ENCODE measurements at places on chromosomes 7 and 10.

DNA sequence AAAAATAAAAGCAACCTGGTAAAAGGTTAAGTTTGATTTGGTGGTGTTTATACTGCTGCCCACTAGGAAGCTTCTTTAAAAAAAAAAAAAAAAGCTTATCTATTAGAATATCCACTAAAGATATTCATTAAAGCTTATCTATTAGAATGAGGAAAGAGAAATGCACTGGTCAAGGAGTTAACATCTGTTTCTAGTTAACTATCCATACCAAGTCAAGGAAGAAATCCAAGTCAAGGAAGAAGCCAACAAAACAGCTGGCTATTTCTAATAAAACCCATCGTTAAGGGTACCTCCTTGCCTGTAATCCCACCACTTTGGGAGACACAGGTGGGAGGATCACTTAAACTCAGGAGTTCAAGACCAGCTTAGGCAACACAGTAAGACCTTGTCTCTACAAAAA, 82.6 kb downstream of the JMJD1C start:
- no peak for DNase-seq

DNA sequence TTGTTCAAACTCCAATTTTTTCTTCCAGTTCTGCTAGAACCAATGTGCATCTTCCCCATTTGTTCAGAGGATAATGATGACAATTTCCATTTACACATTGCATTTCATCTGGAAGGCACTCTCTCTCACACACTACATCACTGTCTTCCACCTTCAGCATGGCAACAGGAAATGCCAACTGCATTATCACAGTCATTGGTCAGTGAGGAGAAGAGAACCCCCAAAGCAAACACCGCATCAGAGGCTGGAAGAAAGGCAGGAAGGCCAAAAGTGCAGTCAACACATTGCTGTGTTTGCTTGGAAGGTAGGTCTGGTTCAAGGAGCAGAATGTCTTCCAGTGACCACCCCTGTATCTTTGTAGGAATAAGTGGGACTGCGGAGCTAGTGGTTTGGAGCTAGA, 192.2 kb upstream of the RHOBTB1 start:
- DNase-seq = no peak

- no peak for DNase-seq
Measured at GRCh38 chr7:75599244-75599781, 107.2 kb downstream of the SPDYE5 start.

- DNase-seq = no peak
Measured at GRCh38 chr7:27418541-27418940, 175.9 kb downstream of the EVX1 start.

- no peak for DNase-seq
Measured at GRCh38 chr7:141478845-141479244, 72.4 kb upstream of the AGK start.

DNA sequence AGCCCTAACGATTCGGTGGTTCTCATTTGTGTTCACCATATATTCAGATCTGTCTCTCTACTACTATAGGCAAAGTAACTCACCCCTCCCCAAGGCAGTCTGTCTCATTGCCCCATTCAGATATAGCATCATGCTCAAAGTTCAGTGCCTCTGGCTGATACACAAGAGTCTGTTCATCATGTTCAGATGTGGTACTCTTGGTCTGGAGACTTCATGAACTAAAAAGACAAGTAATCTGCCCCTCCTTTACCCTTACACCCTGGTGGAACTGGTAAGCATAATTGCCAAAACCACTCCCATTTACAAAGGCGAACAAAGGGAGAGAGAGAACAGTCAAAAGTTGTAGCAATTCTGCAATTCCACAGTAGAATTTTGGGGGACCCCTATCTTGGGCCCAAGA, 29.9 kb downstream of the UMAD1 start:
- no peak for DNase-seq

GRCh38 chr10:120689777-120690529, 161.2 kb upstream of the WDR11 start:
- no peak for DNase-seq

DNA sequence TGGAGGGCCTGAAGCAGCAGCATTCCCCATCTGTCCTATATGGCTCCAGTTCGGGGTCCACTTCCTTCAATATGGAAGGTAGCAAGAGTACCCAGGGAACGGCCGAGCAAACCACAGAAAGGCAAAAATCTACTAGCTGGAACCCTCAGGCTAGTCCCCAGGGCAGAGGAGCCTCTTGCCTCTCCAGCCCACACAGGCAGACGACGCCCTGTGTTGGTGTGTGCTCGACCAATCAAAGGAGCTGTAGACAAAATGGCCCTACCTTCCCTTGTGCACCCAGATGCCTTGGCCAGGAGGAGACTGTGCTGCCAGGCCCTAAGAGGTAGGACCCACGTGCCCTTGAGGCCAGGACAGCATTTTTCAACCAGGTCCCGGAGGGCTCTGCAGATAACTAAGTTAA, 91.5 kb downstream of the FAM53B start:
- no peak for DNase-seq

DNA sequence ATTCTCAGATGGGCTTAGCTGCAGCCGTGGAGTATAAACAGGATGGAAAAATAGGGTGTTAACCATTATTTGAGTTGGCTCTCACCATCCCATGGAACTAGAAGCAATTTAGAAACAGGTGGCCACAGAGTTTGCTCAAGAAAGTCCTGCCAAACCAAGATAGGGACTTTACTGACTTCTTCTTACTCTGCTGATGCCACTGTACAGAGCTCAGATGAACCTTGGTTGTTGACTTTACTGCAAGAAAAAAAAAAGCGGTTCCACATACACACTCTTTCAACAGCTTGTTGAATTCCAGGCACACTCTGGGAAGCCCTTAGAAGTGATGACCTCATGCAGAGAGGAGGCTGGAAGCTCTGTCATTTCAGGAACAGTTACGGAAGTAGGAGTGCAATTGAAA, 753.4 kb downstream of the NRG3 start:
- no peak for DNase-seq

- DNase-seq = no peak
Measured at GRCh38 chr10:52688899-52689298, 83.7 kb downstream of the MBL2 start.

GRCh38 chr10:14186245-14186644, 144.5 kb downstream of the FRMD4A start:
- no peak for DNase-seq

DNA sequence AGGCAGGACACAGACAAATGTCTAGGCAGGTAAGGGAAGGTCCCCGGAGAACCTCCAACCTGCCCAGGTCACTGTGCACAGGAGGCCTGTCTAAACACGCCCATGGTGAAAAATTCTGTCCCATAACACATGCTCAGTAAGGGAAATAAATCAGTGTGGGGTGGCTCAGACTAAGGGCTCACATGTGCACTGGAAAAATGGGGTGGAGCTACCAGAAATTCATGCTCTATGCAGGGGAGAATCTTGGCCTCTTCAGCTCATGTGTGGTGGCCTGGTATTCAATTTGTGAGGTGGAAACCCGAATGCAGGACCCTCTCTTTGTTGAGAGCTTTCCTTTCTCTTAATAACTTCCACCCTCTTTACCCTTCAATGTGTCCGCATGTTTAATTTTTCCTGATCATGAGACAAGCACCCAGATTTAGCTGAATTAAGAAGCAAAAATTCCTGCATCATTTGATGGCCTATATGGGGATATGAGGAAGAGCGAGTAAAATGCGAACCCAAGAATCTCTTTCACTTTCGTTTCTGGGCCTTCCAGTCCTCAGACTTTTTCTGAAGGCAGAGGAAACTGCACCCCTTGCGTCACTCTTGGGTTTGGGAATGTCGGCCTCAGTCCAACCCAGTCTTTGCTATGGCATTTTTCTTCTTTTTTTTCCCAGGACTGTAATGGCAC, 163.2 kb downstream of the DGKB start:
- DNase-seq = no peak

DNA sequence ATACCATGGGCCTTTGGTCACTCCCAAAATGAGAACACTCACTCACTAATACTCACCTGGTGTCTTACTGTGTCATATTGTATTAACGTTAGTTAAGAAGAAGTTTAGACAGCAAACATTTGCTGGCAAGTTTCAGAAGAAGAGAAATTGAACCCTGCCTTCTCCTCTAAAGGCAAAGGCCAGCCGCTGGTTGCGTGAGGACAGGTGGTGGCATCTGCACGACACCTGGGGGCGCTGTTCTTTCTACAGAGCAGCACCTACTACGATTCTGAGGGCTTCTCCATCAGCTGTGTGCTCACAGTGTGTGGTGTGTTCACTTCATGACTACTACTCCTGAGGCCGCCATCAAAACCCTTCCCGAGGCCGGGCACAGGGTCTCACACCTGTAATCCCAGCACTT, 17.9 kb upstream of the CLEC2L start:
- DNase-seq = no peak

DNA sequence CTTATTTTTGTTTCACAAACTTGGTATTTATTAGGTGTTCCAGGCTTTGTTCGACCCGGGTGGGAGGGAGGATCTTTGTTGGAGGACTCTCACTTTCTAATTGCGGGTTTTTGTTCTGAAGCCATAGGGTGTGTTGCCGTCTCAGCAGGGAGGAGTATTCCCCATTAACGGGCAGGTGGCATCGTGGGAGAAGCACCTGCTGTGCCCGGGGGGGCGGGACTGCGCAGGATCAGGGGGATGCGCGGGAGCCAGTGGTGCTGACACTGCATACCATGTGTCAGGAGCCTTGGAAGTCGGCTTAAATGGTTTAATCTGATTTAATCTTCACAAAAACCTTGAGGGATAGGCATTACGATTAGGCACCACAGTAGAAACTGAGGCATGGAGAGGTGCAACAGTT, 113.0 kb downstream of the MGMT start:
- no peak for DNase-seq

DNA sequence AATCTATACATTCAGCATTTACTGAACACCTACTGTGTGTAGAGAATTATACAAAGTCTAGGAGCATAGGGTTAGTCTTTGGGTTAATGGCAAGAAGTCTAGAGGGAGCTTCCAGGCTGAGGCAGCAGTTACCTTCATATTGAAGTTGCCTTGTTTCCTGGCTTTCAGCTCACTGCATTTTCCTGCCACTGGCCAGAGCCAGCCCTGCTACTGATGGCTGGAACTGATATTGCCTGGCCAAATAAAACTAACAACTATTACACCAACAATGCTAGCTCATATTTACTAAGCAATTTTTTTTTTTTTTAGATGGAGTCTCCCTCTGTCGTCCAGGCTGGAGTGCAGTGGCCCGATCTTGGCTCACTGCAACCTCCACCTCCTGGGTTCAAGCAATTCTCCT, 165.7 kb upstream of the ITGB1 start:
- no peak for DNase-seq

DNA sequence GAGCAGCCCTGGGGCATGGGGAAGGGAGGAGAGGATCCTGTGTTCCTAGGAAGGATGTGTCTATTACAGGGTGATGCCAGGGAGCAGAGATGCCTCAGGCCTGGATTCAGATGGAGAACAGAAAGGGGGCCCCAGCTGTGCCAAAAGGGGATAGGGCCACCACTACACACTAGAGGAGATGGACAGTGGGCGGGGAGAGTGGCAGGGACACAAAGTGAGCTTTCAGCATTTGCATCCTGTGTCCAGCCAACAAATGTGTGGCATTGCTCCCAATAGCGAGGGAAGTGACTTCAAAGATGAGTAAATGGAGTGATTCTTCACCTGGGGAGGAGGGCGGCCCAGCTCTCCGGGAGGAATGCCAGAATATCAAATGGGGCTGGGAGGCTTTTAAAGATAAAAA, 64.9 kb upstream of the WAPL start:
- DNase-seq = no peak

DNA sequence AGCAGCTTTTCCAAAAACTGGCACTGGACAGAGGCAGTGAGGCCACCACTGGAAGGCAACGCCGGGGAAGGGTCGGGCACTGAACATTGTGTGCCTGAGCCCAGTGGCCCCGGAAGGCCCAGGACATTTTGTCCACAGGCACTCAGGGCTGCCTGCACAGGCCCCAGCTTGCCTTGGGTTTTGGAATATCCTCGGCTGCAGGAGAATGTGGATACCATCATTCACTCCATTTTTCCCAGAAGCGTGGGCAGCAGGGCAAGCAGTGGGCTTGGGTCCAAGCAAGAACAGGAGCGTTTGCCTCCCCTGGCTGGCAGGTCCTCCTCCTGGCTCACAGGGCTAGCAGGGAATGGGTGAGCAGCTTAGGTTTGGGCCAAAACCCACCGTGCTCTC, 147.4 kb downstream of the EBF3 start:
- no peak for DNase-seq

- DNase-seq = no peak
Measured at GRCh38 chr10:44759122-44759521, 152.0 kb upstream of the TMEM72 start.

GRCh38 chr10:46526682-46527038, 29.8 kb downstream of the GPRIN2 start:
- no peak for DNase-seq

GRCh38 chr10:20299034-20299736, 483.0 kb downstream of the PLXDC2 start:
- no peak for DNase-seq

GRCh38 chr10:132355297-132355696, 23.3 kb downstream of the LRRC27 start:
- DNase-seq = no peak

GRCh38 chr10:6200440-6200733, 2.3 kb upstream of the PFKFB3 start:
- DNase-seq = no peak

- no peak for DNase-seq
Measured at GRCh38 chr10:103040418-103040817, 122.3 kb downstream of the CNNM2 start.

GRCh38 chr7:28812616-28813015, 145.5 kb downstream of the TRIL start:
- DNase-seq = no peak

GRCh38 chr7:20131776-20132175, 85.4 kb downstream of the MACC1 start:
- DNase-seq = no peak

DNA sequence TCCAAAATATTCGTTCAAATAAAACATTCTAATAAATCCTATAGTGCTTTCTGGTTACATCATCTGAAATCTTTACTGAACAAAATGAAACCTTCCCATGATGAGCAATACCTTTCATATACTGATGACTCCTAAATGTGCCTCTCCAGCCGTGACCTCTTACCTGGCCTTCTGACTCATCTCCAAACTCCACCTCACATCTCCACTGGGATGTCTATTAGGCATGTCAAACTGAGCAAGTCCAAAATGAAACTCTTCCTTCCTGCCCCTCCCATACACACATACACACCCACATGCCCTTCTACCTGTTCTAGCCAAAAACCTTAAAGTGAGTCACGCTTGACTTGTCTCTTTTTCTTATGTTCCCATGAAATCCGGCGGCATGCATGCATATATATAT, 22.9 kb downstream of the GSAP start:
- DNase-seq = peak; percentile 58

GRCh38 chr7:7858559-7858958, 110.0 kb upstream of the GLCCI1 start:
- no peak for DNase-seq

GRCh38 chr10:104342941-104343411, 4.7 kb upstream of the ITPRIP start:
- no peak for DNase-seq

DNA sequence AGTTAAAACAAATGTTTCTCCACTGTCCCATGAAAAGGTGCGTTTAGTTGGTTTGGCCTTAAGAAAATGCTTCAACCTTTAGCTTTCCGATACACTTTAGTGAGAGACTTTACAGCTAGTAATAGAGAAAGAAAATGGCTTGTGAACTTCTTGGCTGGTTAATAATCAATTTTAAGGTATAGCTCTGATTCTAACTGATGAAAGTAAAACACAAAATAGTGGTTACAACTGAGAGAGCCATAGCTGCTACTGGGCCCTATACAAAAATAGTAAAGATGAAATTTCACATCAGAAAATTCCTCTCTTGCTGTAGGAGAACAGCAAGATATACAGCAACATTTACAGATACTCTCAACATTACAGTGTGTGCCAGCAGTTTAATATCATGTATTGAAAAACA, 371.4 kb downstream of the PHTF2 start:
- DNase-seq = no peak
